AG09319 (cell line): ENCODE measurements at places on chromosomes 13 and 19.

DNA sequence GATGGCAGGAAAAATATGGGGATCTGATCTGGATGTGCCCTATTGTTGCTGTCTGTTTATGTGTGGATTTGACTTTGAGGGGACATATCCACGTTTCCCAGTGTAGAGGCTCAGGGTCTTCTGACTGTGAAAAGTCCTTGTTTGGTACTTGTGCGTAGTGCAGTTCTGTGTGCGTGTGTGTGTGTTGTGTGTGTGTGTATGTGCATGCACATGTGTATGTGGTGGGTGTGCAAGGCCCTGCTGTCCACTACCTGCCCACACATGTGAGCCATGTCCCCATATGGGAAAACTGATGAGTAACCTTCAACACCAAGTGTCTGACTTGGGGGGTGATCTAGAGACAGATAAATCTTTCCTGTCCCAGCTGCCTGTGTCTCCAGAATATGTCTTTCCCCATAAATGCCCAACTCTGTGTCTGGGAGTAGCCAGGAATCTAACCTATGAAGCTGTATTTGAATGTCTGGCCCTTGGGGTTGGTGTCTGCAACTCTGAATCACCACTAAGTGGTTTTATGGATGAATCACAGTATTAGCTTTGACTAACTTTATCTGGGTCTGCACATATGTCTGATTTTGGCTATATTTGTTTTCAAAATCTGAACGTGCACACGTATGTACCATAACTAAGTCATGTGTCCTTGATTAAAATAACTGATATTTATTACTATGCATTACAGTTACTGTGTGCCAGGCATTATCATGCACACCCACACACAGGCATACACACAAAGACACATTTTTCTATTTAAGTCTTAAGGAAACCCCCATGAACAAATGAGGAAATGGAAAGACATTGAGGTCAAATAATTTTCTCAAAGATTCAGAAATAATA is 17.4 kb downstream of the KLK2 start:
- no peak for DNase-seq

DNA sequence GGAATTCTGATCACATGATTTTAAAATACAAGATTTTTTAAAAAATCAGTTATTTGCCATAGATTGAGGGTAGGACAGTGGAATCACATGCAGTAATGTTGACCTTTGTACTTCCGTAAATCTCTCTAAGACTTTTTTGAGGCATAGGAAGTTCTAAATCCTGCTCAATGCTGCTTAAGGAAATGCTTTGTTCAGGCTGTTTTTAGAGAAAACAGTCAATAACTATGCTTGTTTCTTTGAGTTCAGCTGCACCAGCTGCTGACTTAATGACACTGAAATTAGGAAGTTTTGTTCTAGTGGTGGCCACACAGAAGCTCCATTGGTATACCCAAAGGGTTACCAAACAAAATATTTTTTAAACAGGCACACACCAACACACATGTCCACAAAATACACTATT is 60.9 kb downstream of the KLF12 start:
- no peak for DNase-seq

- DNase-seq: no peak
Observed at GRCh38 chr19:30123119-30123518, 181.1 kb downstream of the URI1 start.

GRCh38 chr19:5172859-5173630 is 167.6 kb downstream of the PTPRS start:
- DNase-seq: peak; percentile 85

DNA sequence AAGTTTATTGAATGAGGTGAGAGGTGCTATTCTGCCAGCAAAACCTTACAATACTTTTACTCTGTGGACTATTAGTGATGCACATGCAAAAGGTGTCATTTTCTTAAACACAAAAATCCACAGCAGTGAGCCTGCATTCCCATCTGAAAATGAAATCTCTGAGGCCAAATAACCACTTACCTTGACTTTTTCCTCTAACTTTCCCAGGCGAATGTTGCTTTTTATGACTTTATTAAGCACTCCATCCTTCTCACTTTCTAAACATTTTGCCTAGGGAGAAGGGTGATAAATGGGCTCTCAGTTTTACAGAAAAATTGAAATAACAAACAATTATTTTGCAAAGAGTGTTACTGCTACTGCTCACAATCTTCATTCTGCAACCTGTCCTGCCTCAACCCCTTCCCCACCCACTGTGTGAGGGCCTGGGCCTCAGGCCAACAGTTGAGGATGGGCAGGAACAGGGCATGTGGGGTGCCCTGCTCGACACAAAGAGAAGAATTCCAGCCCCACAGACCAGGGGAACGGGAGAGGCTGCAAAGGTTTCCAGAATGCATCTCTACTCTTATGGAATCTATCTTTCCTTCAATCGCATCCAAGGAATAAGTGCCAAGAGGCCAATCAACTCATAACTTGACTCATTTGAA is 18.1 kb upstream of the SLC7A9 start:
- no peak for DNase-seq

DNA sequence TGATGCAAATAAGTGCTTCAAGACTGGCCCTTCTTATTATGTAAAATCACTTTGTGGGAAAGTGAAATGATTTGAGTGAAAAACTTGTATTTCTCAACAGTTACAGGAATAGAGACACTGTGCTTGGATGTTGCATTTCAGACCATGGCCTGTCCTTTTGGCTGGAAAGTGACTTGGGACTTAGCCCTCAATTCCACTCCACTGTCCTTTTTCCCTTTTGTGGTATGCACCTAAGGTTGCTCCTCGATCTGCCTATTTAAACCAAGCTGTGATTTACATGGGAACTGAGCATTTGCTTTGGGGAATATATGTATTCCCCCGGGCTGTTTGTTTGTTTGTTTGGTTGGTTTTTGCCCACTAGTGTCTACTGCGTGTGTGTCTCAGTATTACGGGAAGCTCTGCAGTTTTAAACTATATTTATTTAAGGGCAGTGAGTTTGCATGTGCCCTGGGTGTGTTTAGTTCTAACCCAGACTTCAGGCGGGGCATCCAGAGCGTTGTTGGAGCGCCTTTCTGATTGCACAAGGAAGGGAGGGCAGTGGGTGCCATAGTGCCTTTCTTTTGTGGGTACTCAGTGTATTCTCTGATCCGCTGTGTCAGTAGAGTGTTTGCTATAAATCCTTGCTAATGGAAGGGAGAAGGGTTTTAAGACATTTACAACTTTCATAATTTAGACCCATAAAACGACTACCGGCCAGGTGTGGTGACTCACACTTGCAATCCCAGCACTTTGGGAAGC is 18.2 kb upstream of the RNF113B start:
- no peak for DNase-seq

- no peak for DNase-seq
Observed at GRCh38 chr19:50498219-50499056, 12.6 kb downstream of the JOSD2 start.

GRCh38 chr13:108983273-108983672 is 353.9 kb downstream of the MYO16 start:
- no peak for DNase-seq

DNA sequence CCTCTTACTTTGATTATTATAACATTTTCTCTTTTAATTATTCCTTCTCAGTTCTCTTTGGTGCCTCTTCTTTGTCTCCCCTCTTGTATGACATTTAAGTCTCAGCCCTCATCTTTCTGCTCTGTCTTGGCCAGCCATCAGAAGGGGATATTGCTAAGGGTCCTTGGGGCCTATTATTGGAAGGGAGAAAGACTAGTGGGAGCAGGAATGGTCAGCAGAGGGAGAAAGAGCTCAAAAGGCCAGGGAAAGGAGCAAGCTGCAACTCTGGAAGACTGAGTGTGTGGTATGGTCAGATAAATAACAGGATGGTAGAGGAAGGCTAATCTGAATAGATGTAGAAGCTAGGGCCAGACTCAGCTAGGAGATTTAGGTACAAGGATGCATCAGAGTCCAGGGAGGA is 336.9 kb downstream of the TDRD3 start:
- DNase-seq: no peak

DNA sequence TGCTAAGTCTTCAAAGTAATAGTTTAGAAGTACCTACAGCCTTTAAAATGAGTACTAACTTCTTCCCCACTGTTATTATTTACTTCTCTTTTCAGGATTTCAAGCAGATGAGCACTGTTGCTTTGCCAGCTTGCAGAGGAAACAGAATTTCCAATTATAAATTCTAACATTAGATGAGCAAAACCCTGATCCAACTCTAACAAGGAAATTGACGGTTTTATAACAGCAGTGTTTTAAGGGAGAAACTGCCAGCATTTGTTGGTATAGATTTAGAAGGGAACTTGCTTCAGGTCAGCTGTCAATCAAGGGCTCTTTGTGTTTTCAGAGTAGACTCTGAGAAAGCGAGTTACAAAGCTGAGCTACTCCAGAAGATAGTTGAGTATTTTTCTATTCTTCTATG is 120.5 kb downstream of the RAP2A start:
- no peak for DNase-seq

- no peak for DNase-seq
Observed at GRCh38 chr19:30564551-30565011, 192.4 kb downstream of the ZNF536 start.

DNA sequence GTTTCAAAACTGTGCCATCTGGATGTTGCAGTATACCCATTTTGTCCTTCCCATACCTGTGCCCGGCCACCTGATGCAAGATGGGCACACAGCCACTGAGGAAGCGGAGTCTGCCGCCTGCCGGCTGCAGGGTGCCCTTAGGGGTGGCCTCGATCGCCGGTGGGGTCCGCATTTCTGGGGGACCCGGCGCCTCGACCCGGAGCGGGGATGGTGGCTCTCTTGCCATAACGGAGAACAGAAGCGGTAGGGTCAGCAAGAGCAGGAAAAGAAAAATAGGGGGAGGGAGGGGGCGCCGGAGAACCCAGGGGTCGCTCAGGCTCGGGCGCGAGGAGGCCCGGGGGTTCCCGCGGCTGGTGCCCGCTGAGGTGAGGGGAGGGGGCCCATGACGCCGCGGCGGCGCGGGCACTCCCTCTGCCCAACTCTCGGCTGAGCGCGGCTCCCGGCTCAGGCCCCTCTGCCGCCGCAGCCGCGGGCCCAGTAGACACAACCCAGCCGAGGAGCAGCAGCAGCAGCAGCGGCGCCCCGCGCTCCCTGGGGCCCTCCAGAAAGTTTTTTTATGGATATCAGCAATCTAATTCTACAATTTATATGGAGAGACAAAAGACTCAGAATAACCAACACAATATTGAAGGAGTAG is 13.8 kb upstream of the CYP4F2 start:
- DNase-seq: no peak

DNA sequence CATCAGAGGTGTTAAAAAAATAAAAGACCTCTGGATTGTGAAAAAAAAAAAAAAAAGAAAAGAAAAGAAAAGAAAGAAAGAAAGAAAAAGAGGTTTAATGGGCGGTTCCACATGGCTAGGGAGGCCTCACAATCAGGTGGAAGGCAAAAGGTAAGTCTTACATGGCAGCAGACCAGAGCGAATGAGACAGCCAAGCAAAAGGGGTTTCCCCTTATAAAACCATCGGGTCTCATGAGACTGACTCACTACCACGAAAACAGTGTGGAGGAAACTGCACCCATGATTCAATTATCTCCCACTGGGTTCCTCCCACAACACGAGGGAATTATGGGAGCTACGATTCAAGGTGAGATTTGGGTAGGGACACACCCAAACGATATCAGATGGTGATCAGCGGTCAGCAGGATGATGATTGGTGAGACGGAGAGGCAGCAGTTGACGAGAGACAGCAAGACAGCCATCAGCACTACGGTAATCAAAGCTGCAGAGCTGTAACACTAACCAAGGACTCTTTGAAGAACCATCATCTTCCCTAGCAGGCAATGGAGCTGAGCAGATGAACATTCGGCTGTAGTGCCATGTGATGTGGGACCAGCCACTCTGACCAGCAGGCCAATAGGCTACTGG is 3.9 kb upstream of the CD209 start:
- DNase-seq: no peak

- no peak for DNase-seq
Observed at GRCh38 chr19:48353677-48354076, 10.1 kb downstream of the TMEM143 start.

- no peak for DNase-seq
Observed at GRCh38 chr13:83980331-83980730, 98.1 kb upstream of the SLITRK1 start.

- no peak for DNase-seq
Observed at GRCh38 chr19:18428173-18428786, 9.1 kb downstream of the SSBP4 start.

DNA sequence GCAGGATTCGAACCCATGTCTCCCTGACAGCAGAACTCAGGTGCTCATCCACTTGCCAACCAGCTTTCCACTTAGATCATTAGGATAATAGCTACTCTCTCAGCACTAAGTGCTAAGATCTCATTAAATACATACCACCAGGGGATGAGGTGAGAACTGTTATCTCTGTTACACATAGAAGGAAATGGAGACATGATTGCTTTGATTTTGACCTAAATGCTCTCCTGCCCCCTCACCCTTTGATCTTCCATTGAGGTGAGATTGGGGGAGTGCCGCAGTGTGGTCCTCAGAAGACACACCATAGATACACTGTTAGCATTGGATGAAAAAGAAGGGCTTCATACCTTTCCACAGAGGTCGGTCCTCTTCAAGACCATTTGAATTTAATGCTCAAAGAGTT is 38.9 kb upstream of the NPAS1 start:
- no peak for DNase-seq

DNA sequence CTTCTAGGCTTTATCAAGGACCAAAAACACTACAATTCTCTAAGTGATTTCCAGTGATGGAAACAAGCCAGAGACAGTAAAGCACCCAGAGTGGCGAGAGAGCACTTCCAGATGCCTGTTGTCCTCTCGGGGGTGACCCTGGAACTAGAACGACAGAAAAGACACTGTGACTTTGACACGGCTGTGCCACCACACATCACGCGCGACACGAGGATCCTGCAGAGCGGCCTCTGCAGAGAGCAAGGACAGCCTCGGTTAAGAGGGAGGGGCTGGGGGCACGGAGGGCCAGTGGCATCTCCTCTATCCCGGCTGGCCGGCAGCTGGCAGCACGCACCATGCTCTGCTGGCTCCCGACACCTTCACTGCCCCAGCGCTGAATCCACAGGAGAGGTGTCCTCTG is 42.3 kb downstream of the SUGP2 start:
- no peak for DNase-seq

DNA sequence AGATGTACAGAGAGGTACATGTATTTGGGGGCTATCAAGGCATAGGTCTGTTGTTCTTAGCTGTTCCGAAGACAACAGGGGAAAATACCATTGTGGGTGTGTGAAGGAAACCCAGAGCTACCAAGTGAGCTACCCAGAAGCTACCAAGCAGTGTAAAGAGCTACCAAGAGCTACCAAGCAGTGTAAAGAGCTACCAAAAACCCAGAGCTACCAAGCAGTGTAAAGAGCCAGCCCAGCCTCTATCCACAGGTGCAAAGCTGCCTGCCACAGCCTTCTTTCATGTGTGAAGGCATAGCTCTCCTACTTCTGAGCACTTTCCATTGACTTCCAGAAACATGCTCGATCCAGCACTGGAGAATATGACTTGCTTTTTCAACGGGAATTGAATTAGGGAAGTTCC is 145.7 kb downstream of the AKAP11 start:
- no peak for DNase-seq

DNA sequence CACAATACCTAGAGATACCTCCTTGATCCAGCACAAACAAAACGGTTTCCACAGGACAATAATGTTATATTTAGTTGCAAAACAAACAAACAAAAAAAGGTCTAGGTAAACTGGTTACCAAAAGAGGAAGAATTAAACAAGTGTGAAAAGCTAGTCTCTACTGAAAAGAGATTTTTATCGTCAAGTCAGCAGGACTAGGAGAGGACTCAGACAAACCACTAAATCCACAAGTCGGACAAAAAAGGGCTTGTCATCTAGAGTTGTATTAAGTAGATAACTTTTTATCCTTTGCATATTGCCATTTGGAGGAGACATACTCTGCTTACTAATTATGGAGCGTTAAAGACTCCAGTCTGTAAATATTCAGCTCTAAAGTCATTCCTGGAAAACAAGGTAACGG is 9.9 kb upstream of the KPNA3 start:
- DNase-seq: no peak

- peak; percentile 4 for DNase-seq
Observed at GRCh38 chr19:52248241-52248640, 21.1 kb upstream of the ZNF766 start.
